ENCODE measurements at places on chromosomes 5 and 9. TPM values are rescaled to one million over a fixed set of nuclear protein-coding genes. Genes with fewer than 3 reads are reported as not detected.
A peak's percentile ranks its signal among the peaks of the same experiment; 100 is the strongest.

The IL9 gene
- not detected for total RNA-seq

The PTGES gene
- 1.1 TPM for total RNA-seq

The TMED9 gene
- 113 TPM for total RNA-seq

The MSX2 gene
- total RNA-seq: 1.1 TPM

- no peak overlapping the region for H3K27ac ChIP-seq
- no peaks in the 10 kb centered on the region for H3K4me1 ChIP-seq
- no peak for DNase-seq
These were observed 200.5 kb downstream of the ARHGEF28 start for GRCh38 chr5:73826301-73827105.

- peaks cover 7% of the 10 kb centered on the region for H3K4me1 ChIP-seq
- H3K4me3 ChIP-seq: no peak overlapping the region
- H3K27me3 ChIP-seq: no peaks in the 10 kb centered on the region
- no peaks in the 10 kb centered on the region for H3K36me3 ChIP-seq
These were observed 15.7 kb downstream of the PNPLA7 start for GRCh38 chr9:137534256-137535119.

- H3K4me3 ChIP-seq: peak overlapping the region; percentile 98
- H3K4me1 ChIP-seq: peaks cover 27% of the 10 kb centered on the region
- no peaks in the 10 kb centered on the region for H3K27me3 ChIP-seq
These were observed 837 bp downstream of the UIMC1 start for GRCh38 chr5:177005619-177006264.

- DNase-seq: no peak
- no peak within 1 kb of the TSS for H3K27ac ChIP-seq
- no peak within 1 kb of the TSS for H3K4me3 ChIP-seq
- peaks cover 18% of the 10 kb centered on the region for H3K4me1 ChIP-seq
- H3K36me3 ChIP-seq: no peaks in the 10 kb centered on the region
These were observed at the start of gene POU4F3 for GRCh38 chr5:146338774-146339714. POU4F3 (plus strand) TSS chr5:146338839; CDS start chr5:146339113, 274 bp downstream.

DNA sequence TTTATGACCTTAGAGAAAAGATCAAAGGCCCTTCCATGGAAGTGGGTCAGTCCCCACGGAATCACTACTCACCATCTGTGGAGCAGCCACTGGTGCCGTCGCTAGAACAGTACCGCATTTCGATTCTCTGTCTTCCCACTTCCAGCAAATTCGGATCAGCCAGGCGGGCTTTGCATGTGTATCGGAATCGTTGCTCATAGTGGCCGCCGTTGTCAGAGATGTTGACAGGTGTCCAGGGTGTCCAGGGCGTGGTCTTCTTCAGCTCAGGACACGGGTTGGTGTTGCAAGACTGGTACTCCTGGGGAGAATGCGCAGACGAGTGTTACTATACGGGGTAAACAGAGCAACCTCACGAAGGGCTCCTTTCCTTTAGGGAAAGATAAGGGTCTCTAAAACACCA, 479.5 kb downstream of the SEMA5A start:
- DNase-seq: no peak
- no peak overlapping the region for H3K4me3 ChIP-seq
- H3K27me3 ChIP-seq: no peaks in the 10 kb centered on the region
- H3K36me3 ChIP-seq: peaks cover 35% of the 10 kb centered on the region
- H3K4me1 ChIP-seq: peaks cover 6% of the 10 kb centered on the region
- H3K27ac ChIP-seq: no peak overlapping the region

GRCh38 chr5:53406630-53407316, 73.7 kb upstream of the FST start:
- H3K27me3 ChIP-seq: no peaks in the 10 kb centered on the region
- H3K36me3 ChIP-seq: no peaks in the 10 kb centered on the region
- no peak overlapping the region for H3K27ac ChIP-seq
- H3K4me1 ChIP-seq: no peaks in the 10 kb centered on the region
- H3K4me3 ChIP-seq: no peak overlapping the region

DNA sequence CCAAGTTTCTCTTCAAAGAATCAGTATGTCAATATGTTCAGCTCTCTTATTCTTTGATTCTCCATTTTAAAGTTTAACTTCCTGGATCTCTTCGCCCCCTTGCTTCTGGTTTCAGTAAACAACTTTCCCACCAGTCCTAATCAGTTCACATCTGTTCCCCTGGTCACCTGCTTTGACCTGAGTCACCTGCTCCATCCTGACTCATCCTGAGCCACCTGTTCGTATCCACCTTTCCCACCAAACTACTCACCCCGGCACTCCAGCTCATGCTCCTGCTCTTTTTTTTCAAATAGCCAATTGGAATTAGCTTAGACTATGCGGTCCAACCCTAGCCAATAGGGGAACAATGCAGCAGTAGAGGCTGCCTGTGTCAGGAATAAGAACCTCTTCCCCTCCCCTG, 23.6 kb upstream of the CSF1R start:
- H3K27me3 ChIP-seq: peaks cover 2% of the 10 kb centered on the region
- no peak overlapping the region for H3K27ac ChIP-seq
- no peaks in the 10 kb centered on the region for H3K36me3 ChIP-seq
- no peak overlapping the region for H3K4me3 ChIP-seq

DNA sequence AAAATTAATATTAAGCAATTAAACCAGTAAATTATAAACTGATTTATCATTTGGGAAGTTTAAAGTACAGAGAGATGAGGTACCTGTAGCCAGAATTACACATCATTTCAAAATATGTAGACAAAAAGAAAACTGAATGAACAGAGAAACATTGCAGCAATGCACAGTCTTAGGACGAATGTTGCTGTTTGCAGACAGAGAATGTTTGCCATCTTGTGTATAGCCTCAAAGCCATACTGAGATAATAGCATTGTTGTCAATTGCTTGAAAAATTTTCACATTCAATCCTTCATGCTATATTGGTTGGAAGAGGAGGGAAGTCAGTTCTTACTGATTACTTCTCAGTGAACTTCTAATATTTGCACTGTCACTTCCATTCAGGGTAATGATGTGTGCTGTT, 326.2 kb downstream of the PRR16 start:
- no peak for DNase-seq
- no peaks in the 10 kb centered on the region for H3K27me3 ChIP-seq

GRCh38 chr5:19266791-19267190, 721.2 kb downstream of the CDH18 start:
- H3K36me3 ChIP-seq: no peaks in the 10 kb centered on the region
- no peak overlapping the region for H3K4me3 ChIP-seq
- no peak for DNase-seq
- no peaks in the 10 kb centered on the region for H3K27me3 ChIP-seq
- H3K27ac ChIP-seq: no peak overlapping the region

DNA sequence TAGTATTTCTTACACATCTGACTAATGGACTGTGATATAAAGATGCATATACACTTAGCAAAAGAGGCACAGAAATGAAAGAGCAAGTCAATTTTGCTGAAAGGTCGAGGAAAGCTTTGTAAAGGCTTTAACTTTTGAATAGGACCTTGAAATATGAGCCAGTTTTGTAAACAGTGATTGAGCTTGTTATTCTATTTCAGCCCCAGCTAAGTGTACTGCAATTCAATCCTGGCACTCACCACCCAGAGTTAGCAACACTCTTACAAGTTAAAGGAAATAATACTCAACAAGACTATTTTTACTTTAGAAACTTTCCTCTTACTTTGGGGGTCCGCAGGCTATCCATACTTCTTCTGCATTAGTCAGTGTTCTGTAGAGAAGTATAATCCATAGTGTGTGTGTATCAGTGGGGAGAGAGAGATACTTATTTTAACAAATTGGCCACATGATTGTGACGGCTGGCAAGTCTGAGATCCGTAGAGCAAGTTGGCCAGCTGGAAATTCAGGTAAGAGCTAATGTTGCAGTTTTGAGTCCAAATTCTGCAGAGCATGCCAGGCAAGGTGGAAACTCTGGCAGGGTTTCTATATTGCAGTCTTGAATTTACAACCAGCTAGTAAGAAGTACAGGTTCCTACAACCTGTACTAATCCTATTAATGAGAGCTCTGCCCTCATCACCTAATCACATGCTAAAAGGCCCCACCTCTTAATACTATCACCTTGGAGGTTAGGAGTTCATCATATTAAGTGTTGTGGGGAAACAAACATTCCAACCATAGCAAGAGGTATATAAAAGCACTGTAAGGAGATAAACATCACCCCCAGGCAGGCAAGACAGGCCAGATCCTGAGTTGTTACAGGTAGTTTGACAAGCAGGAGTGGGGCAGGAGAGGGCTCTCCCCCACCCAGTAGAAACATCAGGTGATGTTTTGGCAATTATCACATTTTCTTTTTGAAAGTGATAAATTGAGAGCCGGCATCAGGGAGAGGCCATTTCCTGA, 33.6 kb downstream of the IL7R start:
- H3K36me3 ChIP-seq: no peaks in the 10 kb centered on the region
- H3K27ac ChIP-seq: no peak overlapping the region
- no peaks in the 10 kb centered on the region for H3K27me3 ChIP-seq
- H3K4me1 ChIP-seq: no peaks in the 10 kb centered on the region
- no peak overlapping the region for H3K4me3 ChIP-seq

DNA sequence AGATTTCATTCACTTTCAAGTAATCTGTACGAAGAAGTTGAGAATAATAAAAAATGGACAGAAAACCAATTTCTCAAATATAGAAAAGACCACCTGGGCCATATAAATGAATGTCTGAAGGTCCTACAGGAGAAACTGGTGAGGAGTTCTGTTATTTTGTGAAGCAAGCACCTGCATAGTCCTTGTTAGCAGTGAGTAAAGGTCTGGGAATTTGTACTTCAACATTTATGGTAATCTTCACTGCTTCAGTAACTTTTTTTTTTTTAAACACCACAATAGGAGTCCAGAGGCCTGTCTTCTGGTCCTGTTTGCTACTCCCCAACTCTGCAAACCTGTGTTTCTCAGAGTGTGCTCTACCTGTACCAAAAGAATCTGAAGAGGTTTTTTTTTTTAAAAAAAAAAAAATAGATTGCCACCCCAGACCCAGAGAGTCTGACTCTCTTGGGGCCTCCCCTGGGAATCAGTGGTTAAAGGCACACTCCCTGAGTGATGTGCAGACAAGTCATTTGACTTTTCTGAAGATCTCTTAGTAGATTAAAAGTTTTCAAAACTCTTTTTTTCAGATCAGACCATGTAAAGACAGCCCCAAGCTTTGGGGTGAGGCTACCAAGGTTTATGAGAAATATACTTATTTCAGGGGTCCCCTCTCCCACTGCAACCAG, 55.5 kb downstream of the FAM81B start:
- H3K4me3 ChIP-seq: no peak overlapping the region
- H3K4me1 ChIP-seq: peaks cover 11% of the 10 kb centered on the region
- H3K36me3 ChIP-seq: no peaks in the 10 kb centered on the region
- H3K27ac ChIP-seq: no peak overlapping the region

DNA sequence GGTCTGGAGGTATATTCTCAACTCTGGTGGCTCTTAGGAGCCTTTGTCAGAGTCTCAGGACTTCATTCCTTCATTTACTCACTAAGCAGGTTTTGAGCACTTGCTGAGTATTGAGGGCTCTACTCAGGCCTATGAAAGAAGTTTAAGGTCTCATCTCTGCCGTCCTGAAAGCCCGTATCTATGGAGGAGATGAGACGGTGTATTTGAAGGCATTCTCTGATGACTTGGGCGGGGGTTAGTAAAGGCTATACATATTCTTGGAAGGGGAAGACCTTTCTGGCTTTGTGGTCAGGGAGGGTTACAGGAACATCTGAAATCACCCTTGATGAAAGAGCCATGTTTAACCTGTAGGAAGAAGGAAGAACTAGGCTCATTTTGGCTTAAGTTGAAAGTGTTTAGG, 21.9 kb downstream of the RASGRF2 start:
- no peaks in the 10 kb centered on the region for H3K4me1 ChIP-seq
- no peak overlapping the region for H3K27ac ChIP-seq
- no peak for DNase-seq
- H3K36me3 ChIP-seq: no peaks in the 10 kb centered on the region

DNA sequence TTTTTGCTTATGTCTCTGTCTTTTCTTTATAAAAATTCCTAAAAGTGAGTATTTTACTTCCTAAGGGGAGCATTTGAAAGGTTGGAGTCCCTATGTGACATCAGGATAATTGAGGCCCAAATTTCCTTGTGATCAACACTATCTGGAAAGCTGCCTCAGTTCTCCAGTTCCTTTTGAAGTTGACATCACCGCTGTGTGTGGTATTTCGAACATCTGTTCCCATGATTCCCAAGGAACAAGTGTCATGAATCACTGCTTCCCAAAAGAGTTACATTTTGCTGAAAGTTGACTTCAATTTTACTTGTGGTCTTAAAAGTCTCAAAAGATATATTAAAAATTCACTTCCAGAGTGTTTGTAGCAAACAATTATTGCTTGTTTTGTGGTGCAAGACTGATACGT, 452.1 kb upstream of the RGMB start:
- peaks cover 23% of the 10 kb centered on the region for H3K4me1 ChIP-seq
- no peak for DNase-seq
- no peak overlapping the region for H3K27ac ChIP-seq
- no peak overlapping the region for H3K4me3 ChIP-seq
- H3K36me3 ChIP-seq: no peaks in the 10 kb centered on the region

Measured in neural crest cell (in vitro differentiated cells).